ENCODE measurements at places on chromosomes 2 and 18.

DNA sequence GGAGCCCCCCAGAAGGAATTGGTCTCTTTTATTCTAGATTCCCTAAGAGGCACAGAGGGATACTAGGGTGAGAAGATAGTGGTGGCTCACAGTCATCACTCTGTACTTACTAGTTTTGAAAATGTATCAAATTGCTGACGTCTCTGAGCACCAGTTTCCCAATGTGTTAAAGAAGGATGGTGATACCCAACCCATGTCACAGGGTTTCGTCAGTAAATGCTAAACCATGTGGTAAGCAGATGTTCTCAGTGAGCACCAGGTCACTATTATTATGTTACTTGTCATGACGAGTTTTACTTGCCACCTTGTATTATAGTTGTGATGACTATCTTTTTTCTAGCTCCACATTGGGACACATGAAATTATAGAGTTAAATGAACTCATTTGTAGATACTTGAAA is 54.7 kb downstream of the NEDD4L start:
- no peak for DNase-seq

DNA sequence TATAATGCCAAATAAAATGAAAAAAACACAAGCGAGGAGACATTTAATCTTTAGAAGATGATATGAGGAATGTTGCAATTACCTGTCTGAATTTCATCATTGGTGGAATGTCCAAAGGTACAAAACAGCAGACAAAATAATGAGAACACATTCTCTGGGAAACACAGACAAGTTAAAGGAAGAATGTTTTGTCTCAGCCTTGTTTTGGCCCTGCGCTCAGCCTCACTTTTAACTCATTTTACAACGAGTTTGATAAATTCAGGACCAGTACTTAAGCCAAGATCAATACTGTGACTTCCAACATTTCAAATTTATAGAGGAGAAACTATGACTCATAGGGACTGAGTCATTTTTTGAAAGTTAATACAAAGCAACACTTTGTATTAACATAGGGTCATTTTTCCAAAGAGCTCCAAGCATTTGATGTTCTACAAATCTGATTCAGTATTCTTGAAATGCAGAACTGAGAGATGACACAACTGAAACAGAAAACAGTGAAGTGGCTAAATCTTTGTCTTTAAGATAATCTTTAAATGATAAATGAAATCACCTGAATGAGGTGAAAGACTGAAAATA is 833.2 kb upstream of the CHAC2 start:
- no peak for DNase-seq

DNA sequence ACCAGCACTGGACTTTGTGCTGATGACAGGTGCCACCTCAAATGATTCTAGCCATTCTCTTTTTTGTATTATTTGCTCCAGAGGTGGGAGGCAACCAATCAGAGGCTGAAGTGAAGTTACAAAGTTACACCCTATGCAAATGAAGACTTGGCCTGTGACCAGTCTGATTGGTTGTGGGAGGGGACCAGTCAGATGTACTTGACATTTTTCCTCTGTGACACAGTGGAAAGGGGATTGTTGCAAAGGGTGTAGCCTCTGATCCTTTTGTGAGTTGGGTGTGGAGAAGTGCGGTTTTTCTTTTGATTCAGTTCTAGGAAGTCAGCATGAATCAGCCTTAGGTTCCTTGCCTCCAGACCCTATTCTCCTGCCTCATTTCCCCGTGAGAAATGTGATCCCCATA is 244.0 kb downstream of the ARL6IP6 start:
- DNase-seq: no peak

GRCh38 chr18:80232710-80233109 is 14.6 kb downstream of the PARD6G start:
- DNase-seq: no peak

- no peak for DNase-seq
These were observed 11.6 kb downstream of the TRPM8 start for GRCh38 chr2:233928594-233929351.

DNA sequence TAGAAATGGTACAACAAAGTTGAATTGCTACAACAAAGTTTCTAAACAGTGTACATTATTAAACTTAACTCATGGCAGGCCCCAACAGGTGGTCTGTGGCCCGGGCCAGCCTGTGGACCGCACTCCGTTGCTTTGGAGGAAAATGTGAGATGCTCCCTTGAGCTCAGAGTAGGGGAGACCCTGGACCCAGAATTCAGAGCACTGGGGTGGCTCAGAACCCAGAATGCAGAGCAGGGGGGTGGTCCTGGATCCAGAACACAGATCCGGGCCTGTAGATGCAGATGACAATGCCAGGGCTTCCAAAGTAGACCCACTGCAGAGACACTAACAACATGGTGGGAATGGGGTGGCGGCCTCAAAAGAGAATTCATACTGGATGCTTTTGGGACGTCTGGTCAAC is 311.0 kb downstream of the NDUFA10 start:
- no peak for DNase-seq

DNA sequence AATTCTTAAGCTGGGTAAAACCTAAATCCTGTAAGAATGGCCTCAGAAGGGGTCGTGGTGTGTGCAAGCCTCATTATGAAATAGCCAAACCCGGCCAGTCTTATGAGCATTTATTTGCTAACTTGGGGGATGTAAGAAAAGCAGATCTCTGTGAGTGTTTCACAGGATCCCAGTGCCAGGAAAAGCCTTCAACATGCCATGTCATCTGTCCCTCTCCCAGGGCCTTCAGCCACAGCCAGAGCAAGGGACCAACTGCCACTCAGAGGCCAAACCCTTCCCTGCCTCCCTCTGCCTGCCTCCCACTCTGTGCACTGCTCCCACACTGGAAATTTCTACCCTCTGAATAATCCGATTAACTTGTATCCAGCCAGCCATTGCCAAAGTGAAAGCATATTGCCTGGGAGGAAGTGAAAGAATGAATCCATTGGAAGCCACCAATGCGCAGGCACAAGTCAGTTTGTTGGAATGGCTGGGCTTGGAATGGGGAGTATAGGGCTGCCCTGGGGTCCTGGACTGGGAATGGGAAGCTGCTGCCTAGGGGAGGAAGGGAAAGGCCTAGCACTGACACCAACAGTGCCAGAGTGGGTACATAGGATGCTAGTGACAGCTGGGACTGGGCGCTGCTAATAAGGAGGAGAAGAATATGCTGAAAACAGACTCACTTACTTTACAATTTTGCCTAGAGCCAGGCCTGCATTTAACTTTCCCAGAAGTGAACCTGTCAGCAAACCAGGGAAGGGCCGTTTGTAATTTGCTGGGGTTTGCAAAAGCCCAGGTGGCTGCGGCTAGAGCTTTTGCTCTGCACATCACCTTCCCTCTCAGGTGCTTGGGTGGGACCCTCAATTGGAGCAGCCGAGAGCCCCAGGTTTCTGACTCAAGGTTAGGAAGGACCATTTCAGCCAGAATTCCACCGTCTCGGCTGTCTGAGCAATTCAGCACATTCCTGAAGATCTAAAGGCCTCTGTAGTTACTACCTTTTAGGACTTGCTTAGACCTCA is 146.6 kb upstream of the NCK2 start:
- no peak for DNase-seq
